Hypothalamus (tissue), 51 donors: ENCODE measurements at places on chromosomes 1 and 21.

DNA sequence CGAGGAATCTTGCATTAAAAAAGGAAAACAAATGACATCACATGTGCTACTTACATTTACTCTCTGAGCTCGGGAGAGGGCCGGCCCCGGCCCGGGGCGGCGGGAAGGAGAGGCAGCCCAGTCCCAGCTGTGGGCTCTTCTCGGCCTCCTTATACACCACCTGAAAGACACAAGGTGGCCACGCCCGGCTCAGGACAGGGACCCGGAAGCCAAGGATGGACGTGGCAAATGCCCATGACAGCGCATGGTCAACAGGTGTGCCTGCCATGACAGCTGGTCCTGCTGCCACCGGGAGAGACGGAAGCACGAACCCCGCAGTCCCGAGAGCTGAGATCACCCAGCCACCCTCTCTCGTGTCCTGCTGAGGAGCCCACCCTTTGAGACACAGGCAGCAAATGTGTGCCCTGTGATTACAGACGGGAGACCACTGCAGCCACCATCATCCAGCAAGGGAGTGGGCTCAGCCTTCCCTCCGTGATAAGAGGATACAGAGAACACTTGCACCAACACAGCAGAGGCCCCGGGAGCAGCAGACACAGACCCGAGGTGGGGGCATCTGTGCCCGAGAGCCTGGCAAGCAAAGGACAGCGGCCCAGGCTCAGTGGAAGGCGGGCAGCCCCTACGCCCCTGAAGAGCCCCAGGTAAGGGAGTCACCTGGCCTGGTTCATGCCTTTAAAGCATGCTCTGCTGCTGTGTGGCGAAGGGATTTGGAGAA is 8.7 kb downstream of the TPRG1L start:
- DNase-seq = no peak

GRCh38 chr1:232508130-232508701 is 121.7 kb downstream of the SIPA1L2 start:
- DNase-seq = peak; percentile 56

- no peak for DNase-seq
These were observed 1047.6 kb upstream of the ADGRL4 start for GRCh38 chr1:80054129-80054528.

- no peak for DNase-seq
These were observed 212.9 kb downstream of the GRIK3 start for GRCh38 chr1:36821386-36821785.

- DNase-seq = no peak
These were observed 3.7 kb downstream of the ATF3 start for GRCh38 chr1:212612041-212612961.

DNA sequence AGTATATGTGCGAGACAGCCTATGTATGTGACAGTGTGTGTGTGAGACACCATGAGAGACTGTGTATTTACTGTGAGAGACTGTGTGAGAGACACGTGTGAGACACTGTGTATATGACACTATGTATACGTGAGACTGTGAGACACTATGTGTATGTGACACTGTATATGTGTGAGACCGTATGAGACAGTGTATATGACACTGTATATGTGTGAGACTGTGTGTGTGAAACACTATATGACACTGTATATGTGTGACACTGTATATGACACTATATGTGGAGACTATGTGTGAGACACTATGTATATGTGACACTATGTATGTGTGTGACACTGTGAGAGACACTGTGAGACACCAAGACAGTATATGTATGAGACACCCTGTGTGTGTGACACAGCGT is 52.9 kb upstream of the KDM4A start:
- DNase-seq = no peak

- no peak for DNase-seq
These were observed 157.4 kb downstream of the GPR52 start for GRCh38 chr1:174605198-174605597.

DNA sequence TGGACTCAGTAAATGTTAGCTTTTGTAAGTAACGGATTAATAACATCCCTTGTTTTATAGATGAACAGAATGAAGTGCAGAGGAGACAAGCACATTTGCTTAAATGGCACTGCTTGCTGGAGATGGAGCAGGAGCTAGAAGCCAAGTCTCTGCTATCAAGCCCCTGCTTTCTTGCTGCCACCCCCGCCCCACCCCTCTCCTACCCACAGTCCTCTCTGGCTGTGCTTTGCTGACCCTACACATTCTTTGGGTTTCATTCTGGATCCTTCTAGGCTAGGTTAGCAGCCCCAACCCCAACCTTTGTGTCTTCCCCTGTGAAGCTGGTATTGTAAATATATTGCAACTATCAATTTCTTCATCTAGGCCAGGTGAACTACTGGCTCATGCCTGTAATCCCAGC is 77.5 kb upstream of the CAPZB start:
- DNase-seq = no peak

DNA sequence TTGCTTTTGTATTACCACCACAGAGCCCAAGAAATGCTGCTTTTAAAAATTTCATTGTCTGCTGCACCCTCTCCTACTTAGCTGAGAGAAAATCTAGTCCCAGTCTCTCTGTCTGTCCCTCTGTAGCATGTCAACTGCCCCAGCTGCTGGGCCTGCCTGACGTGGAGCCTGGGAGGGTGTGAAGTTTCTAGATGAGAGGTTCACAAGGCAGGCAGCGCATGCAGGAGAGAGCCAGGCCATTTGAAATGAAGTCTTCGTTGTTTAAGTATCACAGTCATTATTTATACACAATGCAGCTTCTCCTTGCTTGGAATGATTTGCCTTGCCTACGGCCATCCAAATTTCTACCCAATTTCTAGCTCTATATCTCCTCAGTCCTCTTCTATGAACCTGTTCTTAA is 306.8 kb upstream of the PLXNA2 start:
- no peak for DNase-seq

DNA sequence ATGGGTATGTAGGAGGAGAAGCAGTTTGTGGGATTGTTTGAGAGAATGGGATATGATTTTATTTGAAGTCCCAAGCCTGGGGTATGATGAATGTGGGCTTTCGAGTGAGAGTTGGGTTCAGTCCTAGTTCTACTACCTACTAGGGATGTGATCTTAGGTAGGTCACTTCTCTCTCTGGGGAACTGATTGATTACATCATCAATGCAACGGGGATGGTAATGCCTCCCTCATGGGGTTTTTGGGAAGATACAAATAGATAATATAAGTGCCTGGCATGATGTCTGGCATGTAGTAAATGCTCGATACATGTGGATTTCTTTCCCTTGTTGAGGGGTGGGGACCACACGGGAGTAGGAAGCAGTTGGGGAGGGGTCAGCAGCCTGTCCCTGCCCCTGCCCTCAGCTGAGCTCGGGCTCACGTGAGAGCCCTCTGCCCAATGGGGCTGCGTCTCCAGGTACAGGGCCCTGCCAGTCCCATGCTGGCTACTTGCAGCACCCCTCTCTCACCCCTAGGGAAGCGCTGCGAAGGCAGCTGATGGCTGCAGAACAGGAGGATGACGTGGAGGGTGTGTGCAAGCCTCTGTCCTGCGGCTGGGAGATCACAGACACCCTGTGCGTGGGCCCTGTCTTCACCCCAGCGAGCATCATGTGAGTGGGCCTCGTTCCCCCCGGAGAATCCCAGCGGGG is 38.7 kb downstream of the AZIN2 start:
- DNase-seq = no peak

GRCh38 chr1:143736562-143736961 is 235.2 kb downstream of the FAM72C start:
- DNase-seq = no peak

- no peak for DNase-seq
These were observed 32.1 kb downstream of the RGL1 start for GRCh38 chr1:183837062-183837461.

- DNase-seq = no peak
These were observed 81.4 kb upstream of the SPAG17 start for GRCh38 chr1:118266436-118266835.

DNA sequence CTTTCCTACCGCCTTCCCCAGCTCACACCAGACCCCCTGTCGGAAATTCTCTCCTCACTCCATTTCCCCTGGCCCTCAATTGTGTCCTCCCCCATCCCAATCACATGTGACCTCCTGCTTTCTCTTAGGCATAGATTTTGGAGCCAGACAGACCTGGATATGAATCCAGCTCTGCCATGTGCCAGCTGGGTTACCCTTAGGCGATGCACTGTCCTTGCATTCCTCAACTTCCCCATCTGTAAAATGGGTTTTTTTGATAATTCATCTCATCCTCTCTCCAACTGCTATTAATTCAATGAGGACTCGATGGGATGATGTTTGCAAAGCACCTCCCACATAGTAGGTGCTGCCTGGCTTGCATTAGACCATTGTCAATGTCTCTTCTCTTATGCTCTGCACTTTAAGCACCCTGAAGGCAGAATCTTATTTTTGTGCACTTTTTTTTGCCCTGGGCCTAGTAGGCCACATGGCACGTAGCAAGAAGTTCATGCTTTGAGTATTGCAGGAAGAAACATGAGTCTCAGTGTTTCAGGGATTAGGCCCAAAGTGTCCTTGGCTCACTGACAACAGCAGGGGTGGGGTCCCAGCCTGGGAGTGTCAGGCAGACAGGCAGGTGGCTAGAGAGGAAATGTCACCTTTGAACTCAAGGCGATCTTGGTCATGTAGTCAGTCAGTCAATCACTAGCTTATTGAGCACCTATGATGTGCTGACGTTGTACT is 47.6 kb downstream of the TAS1R2 start:
- no peak for DNase-seq

GRCh38 chr1:235368428-235368827 is 1.2 kb downstream of the TBCE start:
- DNase-seq = no peak

- no peak for DNase-seq
These were observed 6.0 kb upstream of the SH2D2A start for GRCh38 chr1:156822680-156823079.

DNA sequence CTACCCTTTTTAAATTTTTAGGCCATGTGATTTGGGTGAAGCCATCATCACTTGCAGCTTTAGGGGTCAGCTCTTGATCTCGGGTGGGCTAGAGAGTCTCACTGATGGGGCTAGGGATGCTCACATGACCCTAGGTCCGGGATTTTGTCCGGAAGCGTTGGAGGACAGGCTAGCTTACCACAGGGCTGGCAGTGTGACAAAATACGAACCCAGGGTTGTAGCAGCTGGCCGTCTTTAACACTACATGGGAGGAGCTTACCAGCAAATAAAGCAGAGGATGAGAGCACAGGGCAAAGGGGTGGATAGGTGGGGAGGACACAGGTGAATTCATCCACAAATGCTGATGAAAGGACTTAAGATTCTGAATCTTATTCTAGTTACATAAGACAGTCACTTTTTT is 21.9 kb downstream of the GPR161 start:
- no peak for DNase-seq

DNA sequence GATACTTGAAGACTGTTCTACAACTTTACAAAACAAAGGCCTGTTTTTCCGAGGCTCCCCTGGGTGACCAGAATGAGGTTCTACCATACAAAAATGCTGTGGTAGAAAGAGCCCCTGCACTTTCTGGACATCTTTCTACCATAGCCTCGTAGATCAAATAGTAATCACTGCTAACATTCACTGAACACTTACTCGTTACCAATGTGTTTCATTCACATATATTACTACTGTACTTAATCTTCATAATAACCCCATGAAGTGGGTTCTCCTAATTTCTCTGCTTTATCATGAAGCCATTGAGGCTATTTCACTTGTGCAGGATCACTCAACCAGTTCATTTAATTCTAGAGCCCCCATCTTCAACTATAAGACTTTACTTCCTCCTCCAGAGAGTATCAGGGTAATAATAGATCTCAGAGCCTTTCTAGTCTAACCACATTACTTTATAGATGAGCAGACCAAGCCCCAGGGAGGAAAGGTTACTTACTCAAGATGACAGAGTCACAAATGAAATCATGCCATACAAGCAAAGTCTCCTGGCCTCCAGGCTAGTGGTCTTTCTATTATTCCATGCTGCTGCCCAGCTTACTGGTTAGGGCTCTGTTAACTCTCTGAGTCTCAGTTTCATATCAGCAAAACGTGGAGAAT is 46.7 kb upstream of the OSBPL9 start:
- no peak for DNase-seq

- DNase-seq = no peak
These were observed 45.7 kb upstream of the ETV3 start for GRCh38 chr1:157183870-157184269.
